Upper lobe of right lung (tissue), 1 donor: ENCODE measurements at places on chromosomes 2 and 18.
A peak's percentile ranks its signal among the peaks of the same experiment; 100 is the strongest.

GRCh38 chr2:105734762-105735538, 9.8 kb upstream of the NCK2 start:
- DNase-seq, result no peak

GRCh38 chr2:197884252-197884651, 79.9 kb downstream of the PLCL1 start:
- DNase-seq, result no peak

- no peak for DNase-seq
Measured at GRCh38 chr2:60306267-60306861, 247.1 kb downstream of the BCL11A start.

GRCh38 chr2:108392029-108392428, 14.3 kb downstream of the SULT1C4 start:
- DNase-seq, result no peak

GRCh38 chr18:46719388-46719787, 37.5 kb downstream of the ST8SIA5 start:
- DNase-seq, result no peak

- DNase-seq, result no peak
Measured at GRCh38 chr18:5728531-5728930, 166.8 kb downstream of the TMEM200C start.

DNA sequence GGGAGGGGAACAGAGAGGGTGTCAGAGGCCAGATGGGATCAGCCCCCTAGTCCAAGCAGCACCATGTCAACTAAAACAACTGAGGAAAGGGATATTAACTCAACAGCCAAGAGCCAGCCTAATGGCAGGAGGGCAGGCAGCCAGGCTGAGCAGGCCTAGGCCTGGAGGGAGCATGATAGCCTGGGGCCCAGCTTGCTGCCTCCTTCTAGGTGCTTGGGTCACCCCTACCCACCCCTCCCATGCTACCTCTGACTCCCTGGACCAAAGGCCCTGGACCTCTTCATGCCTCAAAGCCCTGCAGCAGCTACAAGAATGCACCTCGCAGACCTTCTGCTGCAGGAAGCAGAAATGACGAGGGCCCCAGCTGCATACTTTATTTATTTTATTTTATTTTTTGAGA, 22.1 kb upstream of the TNS1 start:
- peak; percentile 40 for DNase-seq
